ENCODE measurements at places on chromosomes 3 and 15.
A peak's percentile ranks its signal among the peaks of the same experiment; 100 is the strongest.

DNA sequence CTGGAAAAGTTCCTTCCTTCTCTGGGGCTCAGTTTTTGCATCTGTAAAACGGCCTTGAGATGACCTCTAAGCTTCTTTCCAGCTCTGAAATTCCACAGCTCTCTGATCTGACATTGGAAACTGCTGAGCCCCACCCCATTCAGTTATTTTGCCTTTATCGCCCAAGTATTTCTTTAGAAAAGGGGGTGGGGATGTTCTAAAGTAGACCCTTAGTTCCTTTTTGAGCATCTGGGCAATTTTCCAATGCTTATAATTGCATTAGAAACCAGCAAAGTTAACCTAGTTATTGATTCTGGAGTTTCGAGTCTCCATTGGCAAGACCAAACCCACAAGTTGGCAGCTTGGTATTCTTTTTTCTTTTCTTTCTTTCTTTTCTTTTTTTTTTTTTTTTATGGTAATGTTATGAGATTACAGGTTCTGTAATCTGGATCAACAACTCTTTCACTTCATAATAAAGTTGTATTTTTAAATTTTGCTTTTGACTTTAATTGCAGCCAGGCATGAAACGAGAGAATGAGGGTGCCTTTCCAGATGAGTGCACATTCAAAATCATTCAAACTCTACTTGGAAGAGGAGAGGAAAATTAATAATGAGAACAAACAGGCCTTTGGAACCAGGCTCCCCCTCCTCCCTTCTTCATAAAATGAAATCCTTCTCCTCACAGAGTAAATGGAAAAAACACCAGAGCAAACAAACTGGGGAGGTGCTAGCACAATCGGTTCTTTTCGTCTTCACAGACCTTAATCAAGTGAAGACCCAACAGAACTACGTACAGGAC is 76.8 kb upstream of the LRIG1 start:
- DNase-seq, result no peak

- no peak for DNase-seq
These were observed 167.1 kb downstream of the ARRDC4 start for GRCh38 chr15:98127586-98127985.

GRCh38 chr15:69099941-69100340 is 60.5 kb upstream of the GLCE start:
- DNase-seq, result no peak

- no peak for DNase-seq
These were observed 397.4 kb upstream of the TPM1 start for GRCh38 chr15:62644889-62645742.

- no peak for DNase-seq
These were observed 97.4 kb upstream of the RBMS3 start for GRCh38 chr3:29183346-29184087.

- DNase-seq, result no peak
These were observed 15.5 kb downstream of the SPTBN5 start for GRCh38 chr15:41878355-41878699.

GRCh38 chr3:39323494-39323893 is 6.0 kb upstream of the CCR8 start:
- DNase-seq, result no peak

- DNase-seq, result no peak
These were observed 111.3 kb downstream of the PIK3R4 start for GRCh38 chr3:130635285-130635684.

DNA sequence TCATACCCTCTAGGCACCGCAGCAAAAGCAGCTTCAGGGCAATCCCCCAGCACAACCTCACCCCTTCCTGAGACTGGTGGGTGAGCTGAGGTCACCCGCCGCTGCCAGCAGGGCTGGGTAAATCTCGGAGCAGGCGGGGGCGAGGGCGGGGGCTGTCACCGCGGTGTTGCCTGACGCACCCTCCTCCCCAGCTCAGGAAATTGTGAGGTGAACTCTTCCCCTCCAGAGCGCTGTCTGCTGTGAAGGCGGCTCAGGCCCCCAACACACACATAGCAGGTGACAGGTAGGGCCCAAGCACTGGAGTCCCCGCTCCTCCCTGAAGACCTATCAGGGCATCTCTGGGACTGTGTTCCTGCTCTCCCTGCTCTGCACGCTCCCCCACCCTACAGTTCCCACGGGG is 30.2 kb upstream of the FURIN start:
- peak; percentile 87 for DNase-seq

- DNase-seq, result no peak
These were observed 8.6 kb upstream of the GATM start for GRCh38 chr15:45386974-45387373.

Measured in effector memory CD8-positive, alpha-beta T cell (primary cell).